ENCODE measurements at places on chromosomes 11 and 22.

- no peak for DNase-seq
Measured at GRCh38 chr11:43245466-43245865, 66.3 kb upstream of the API5 start.

GRCh38 chr11:71329165-71329510 is 76.8 kb upstream of the SHANK2 start:
- no peak for DNase-seq

- DNase-seq = peak; percentile 49
Measured at GRCh38 chr22:41285441-41285819, 557 bp downstream of the RANGAP1 start.

DNA sequence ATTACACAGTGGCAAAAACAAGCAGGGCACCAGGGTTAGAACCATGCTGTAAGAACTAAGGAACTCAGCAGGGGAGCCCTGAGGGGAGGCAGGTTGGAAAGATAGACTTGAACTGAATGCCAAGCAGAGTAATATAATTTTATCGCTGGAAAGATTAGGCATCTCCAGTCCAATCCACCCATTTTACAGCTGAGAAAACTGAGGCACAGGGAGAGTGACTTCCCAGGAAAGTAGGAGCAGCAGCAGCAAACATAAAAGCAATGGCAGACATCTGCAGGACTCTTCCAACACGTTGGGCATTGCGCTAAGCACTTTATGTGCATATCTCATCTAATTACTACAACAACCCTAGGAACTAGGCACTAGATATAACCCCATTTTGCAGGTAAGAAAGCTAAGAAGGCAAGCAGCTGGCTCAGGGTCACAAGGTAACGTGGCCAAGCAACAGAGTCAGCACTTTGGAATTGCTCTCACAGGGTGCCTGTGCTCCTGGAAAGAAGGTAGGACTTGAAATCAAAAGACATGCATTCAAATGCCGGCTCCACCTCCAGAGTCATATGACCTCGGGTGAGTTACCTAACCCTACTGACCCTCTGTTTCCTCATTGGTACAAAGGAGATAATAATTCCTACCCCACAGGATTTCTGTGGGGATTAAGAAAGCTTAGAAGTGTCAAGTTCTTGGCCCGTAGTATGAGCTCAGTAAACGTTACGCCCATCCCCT is 215.3 kb downstream of the BARX2 start:
- no peak for DNase-seq

- no peak for DNase-seq
Measured at GRCh38 chr11:2812371-2812991, 73.1 kb downstream of the CDKN1C start.

DNA sequence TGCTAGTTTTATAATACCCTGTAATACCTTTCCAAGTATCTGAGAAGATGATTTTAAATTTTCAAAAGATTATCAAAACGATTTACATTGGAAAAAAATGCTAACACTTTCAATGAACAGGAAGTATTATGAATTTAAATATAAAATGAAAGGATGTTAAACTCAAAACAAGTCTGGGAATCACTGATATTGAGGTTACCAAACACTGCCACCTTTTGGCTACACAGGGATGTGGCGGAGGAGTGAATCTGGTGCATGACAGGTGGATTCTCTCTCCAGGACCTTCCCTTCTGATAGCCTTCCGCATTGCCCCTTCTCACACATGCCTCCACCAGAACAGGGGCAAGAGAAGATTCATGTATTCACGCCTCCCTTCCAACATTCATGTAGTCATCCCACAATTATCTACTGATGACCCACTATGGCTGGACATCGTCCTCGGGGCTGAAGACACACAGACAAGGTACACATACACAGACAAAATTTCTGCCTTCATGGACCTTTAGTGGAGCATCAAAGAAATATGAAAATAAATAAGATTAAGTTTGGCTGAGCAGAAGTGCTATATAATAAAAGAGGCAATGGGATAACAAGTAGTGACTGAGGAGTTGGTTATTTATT is 34.7 kb downstream of the ATG16L2 start:
- peak; percentile 7 for DNase-seq

DNA sequence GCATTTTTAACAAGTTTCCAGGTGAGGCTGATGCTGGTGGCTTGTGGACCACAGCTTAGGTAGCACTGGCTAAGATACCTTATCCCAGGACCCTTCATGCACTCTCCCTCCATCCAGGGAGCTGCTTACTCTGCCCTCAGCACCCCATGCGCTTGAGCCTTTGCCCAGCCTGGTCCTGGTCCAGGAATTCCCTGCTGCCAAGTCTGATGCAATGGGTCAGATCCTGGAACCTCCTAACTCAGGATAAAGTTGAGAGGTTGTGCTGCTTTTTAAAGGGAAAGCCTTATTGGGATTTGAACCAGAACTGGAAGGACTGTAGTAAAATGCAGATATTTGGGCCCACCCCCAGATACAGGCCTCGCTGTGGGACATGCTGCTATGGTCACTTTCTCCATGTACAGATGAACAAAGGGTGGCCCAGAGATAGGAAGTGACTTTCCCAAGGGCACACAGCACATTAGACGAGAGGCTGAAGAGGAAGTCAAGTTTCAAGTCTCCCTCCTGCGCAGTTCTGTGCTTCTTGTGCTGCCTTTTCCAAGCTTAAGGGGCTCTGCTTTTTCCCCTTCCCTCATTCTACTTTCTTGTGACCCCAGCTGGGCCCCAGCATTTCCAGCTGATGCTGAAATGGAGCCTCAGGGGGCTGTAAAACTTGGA is 824 bp upstream of the LGALS12 start:
- no peak for DNase-seq

DNA sequence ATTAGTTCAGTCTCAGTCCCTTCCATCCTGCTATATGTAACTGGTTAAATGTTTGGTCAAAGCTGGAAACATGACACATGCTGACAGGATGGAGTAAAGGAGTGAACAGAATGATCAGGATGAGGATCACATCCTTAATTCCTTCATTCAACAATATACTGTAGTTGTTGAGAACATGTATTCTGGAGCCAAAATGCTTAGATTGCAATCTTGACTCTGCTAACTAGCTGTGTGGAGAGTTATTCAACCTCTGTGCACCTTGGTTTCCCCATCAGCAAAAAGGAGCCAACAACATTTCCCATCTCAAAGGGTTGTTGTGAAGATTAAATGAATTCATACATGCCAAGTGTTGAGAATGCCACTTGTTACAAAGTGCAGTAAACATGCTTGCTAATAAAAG is 12.8 kb downstream of the ENTHD1 start:
- no peak for DNase-seq

GRCh38 chr11:21401496-21401895 is 732.1 kb downstream of the NELL1 start:
- no peak for DNase-seq

GRCh38 chr11:120985718-120986569 is 38.0 kb upstream of the TBCEL start:
- peak; percentile 47 for DNase-seq

DNA sequence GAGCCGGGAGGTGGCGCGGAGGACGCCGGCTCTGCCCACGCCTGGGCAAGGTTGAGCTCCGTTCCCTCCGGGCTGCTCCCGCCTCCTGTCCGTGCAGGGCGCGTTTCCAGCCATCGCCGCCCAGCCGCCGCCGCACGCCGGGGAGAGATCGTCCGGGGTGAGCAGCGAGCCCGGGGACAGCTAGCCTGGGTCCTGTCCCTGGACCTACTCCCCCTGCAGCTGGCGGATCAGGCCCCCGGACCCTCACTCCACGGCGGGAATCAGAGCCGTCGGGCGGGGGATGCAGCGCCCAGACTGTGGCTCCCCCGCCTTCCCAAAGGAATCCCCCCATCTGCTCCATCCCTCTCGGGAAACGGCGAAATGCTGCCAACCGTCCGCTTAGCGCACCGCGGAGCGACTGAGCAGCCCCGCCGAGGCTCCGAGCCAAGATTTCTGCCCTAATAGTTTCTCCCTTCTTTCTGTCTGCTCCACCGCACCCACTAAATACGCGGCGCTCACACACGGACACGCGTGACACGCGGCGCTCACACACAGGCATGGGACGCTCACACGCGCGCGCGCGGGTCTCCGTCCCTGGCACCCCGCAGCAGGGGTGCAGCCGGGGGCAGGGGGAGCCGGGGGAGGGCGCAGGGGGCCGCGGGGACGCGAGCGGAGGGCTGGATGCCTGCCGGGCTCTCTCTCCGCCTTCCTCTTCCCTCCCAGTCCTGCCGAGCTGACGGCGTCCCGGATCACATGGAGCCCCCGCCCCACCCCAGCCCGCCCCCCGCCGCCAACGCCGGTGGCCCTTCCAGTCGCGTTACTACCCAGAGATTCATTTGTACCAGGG is at the start of gene KCNJ5:
KCNJ5 (plus strand) TSS at position 814 of the 826 bp plus-strand sequence. CDS start 19,918 bp downstream, outside the sequence.
- peak; percentile 66 for DNase-seq

DNA sequence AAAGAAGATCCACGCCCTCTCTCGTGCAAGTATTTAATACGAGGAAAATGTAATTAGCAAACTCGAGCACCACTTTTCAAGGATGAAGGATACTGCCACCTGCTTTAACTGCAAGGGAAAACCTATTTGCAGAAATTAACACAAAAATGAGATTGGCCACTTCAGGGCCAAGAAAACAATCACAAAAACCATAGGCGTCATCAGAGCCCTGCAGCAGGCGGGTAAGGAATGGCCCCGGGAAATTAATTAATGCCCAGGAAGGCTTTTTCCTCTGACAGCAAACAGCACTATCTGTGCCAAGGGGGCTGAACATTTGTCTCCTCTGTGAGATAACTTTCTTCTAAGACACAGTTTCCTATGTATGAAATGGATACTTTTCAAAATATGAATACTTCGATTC is 255.7 kb downstream of the CTTN start:
- DNase-seq = no peak

DNA sequence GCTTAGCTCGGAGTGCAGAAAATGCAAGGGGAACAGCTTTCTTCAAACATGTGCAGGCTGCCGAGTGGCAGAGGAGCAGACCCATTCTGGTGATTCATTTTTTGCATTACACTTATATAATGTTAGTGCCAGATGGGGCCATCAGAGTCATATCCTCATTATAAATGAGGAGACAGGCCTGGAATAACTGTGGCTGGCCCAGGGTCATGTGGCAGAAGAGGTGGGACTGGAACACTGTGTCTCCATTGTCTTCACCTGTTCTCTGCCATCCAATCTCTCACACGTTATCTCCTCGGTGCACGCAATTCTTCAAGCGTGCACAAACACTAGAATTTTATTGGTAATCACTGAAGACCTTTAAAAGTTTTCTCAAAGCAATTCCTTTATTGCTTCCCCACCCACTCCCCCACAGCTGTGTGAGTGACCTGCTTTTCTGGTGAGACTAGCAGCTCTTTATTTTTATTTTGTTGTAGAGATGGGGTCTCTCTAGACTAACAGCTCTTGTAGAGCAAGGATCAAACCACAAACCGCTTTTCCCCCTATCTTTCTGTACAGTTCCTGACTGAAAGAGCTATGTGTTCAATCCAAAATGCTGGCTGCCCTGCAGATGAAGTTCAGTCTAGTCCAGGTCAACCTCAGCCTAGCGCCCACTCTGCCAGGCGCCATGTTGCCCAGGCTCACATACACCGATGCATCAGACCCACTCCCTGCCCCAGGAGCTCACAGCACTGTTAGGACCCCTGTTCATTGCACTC is 75.3 kb downstream of the ST3GAL4 start:
- DNase-seq = no peak

GRCh38 chr22:37069319-37069718 is 17.8 kb downstream of the KCTD17 start:
- DNase-seq = no peak

GRCh38 chr11:8098361-8098760 is 17.4 kb downstream of the TUB start:
- DNase-seq = no peak

DNA sequence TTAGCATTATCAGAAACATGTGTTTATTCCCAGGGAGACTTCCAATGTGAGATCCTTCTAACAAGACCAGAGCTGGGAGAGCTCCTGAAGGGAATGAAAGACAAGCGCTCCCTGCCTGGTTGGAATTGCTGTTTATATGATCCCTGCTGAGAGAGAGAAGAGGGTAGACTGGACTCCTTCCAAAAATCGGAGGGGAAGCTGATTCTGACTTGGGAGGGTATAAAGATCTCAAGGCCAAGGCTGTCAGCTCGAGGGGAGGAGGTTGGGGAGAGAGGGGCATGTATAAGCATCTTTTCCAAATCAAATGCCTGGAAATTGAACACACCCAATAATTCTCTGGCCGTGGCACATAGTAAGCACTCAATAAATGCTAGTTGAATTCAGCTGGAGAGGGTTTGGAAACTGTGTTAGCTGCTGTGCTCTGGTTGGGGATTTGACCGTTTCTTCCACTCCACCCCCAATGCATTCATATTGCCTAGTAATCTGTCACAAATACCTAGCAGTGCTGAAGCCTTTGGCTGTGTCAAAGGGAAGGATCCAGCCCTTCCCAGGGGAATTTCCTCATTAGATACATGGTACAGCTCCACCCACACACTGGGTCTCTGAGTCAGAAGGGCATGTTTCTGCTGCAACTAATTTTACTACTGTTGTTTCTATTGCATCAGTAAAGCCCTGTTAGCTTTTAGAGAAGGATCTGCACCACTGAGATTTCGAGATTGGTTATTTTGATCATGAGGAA is 61.5 kb downstream of the CACNG2 start:
- DNase-seq = peak; percentile 73

DNA sequence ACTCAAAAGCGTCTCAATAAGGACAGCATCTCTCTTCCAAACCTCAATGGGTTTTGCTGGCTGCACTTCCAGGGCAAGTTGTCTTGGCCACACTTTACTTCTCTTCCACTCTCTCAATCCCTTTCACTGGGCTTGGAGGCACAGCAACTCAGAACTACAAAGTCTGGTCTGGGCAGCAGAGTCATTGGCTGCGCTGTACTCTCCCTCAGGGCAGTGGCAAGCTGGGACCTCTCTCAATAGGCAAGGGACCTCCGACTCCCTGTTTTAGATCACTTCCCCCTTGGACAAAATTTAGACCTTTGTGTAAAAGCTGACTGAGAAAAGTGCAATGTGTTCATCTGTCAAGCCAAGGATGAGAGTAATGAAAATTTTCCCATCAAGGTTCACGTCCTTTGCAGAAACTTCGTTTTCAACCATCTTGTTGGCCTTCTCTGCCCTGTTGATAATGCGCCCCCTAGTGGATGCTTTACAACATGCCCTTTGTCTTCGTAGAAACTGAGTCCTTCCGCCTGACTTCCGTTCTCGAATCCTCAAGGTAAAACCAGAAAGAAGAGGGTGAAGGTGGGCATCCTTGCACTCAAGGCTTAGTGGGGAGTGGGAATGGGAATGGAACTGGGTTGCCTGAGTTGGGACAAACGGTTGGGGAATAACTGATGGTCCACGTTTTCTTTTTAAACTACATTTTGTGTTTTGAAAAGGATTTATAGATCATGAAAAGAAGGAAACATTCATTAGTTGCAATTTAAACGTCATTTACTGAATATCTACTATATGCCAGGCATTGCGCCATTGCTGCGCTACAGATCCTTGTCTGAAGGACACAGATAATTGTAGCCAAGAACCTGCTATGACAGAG is 99.1 kb downstream of the CD44 start:
- DNase-seq = peak; percentile 29

Data from NCI-H1092 treated with DMSO at 0.1 percent for 48 hours (cell line).